ENCODE measurements at places on chromosomes 4 and X.

DNA sequence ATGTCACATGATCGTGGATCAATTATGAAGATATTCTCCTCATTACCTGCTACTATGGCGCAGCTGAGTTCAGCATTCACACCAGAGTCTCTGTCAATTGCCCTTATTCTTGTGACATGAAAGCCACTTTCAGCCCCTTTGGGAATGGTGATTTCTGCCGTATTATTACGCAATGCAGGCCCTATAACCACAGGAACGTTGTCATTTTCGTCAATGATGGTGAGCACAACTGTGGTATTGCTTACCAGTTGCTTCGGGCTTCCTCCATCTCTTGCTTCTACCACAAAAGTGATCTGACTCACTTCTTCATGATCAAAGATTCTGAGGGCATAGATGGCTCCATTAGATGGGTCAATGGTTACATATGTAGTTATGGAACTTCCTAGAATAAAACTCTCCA, 2.1 kb downstream of the PCDH18 start:
- no peak for ATAC-seq

DNA sequence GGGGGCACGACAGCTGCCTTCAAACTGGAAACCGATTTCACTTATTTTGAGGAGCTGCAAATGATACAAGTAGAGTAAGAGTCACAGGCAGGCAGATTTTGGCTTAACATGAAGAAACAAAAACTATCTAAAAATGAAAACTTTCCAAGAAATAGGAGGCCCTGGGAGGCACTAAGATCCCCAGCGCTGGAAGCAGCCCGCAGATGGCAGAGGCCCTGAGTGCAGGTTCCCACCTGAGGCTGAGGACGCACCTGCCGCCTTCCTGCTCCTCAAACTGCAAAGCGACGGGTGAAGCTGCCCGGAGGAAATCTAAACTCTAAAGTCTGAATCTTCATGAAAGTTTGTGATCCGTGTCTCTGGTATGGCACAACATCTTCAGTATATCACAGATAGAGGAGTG, 138.7 kb downstream of the AFAP1 start:
- ATAC-seq, result no peak

- no peak for ATAC-seq
Measured at GRCh38 chrX:29422034-29422433, 793.3 kb upstream of the MAGEB2 start.

- ATAC-seq, result peak; percentile 70
Measured at GRCh38 chrX:93332329-93332728, 341.0 kb downstream of the NAP1L3 start.

GRCh38 chrX:82127228-82128123, 925.6 kb downstream of the SH3BGRL start:
- no peak for ATAC-seq

GRCh38 chr4:39706741-39707511, 9.0 kb downstream of the UBE2K start:
- peak; percentile 48 for ATAC-seq

DNA sequence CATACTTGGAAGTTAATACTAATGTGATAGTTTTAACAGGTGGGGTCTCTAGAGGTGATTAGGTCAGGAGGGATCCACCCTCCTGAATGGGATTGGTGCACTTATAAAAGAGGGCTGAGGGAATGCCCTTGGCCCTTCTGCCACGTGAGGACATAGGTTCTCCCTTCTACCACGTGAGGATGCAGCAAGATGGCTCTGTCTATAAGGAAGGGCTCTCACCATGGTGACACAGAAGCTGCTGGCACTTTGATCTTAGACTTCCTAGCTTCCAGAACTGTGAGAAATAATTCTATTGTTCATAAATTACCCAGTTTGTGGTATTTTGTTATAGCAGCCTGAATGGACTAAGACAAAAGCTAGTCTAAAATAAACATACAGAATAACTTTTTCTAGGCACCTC, 1.0 kb downstream of the AADAT start:
- no peak for ATAC-seq

DNA sequence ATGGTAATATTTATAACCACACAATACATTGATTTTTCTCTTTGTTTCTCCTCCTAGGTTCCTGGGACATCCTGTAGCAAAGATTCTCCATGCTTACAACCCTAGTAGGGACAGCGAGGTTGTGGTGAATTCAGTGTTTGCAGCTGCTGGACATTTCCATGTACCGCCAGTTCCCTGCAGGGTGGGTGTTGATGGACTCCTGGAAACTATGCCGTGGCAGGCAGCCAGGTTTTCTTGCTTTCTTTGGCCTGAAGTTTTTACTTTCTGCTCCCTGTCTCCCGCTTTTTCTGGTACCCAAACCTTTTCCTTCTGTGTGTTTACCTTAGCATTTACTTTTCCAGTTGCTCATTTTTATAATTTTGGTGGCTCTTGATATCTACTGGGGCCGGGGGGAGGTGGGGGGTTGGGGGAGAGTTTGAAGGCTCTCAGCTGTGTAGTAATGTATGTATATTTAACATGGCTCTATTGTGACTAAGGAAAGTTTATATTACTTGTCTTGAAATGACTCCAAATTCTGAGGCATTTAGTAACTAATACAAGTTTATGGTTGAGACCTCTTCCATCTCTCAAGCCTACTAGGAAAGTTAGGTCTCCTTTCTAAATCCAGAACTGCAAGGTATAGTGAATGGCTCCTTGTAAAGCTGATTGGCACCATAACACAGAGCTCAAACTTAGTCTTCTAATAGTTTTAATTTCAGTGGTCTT, 89.7 kb downstream of the TMEM131L start:
- ATAC-seq, result peak; percentile 65

- ATAC-seq, result no peak
Measured at GRCh38 chr4:39308611-39309010, 57.6 kb downstream of the RFC1 start.

DNA sequence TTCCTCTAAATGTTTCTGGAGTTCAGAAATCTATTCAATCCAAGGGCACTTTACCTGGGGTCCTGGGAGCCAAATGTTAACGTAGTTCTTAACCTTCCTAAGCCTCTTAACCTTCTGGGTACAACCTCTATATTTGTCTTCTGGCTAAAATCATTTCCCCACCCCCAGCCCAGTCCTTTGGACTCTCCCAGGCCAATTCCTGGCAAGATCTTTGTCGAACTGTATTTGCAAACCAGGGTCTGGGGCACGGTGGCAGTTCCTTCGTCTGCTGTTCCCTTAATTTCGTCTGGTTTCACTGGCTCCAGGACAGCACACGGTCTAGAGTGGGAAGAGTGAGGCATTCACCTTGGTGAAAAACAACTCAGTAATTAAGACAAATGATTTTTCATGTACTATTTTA, 811 bp upstream of the SLC25A5 start:
- ATAC-seq, result no peak

- ATAC-seq, result no peak
Measured at GRCh38 chr4:146098978-146099377, 76.5 kb upstream of the LSM6 start.

- no peak for ATAC-seq
Measured at GRCh38 chr4:37568489-37568888, 117.7 kb downstream of the RELL1 start.

- ATAC-seq, result no peak
Measured at GRCh38 chrX:17027931-17028330, 81.5 kb downstream of the REPS2 start.

DNA sequence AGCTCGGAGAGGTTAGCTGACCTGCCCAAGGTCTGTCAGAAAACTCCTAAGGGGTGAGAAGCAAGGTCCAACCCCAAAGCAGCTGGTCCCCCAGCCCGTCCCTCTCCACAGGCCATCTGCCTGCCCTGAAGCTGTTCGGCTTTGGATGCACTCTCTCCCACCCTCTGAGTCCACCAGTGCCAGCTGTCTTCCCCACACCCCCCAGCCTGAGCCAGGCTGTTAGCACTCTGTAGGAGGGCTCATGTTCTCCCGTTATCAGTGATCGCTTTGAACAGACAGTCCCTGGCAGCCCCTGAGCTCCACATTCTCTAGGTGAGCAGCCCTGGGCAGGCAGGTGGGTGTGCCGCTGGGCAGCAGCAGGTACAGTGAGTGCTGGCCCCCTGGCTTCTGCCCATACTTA, 16.0 kb downstream of the ZNF185 start:
- no peak for ATAC-seq

GRCh38 chr4:3301450-3302172, 8.8 kb downstream of the RGS12 start:
- no peak for ATAC-seq

DNA sequence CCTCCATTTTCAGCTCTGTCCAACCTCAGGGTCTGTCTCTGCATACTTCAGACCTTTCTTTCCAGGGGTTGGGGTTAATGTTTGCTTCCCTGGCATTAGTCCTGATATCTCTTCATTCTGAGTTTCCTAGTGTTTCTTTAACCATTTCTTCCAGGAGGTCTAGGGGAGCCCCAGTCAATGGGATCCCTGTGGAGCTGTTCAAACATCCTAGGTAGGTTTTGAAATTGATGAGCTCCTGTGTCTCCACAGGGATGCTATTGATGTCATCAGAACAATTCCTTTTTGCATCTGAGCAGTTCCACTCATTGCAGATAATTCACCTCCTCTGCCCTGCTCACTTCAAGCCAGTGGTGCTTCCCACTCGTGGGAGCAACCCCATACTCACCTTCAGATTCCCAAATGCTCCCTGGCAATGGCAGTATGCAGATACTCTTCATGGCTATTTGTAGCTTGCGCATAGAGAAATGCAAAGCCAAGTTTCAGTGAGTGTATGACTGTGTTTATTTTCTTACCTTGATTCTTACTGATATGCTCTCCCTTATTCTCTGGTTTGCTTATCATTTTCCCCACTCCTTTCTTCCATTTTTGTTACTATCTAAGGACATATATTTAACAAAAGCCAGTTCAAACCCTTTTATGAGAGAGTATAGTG, 33.7 kb upstream of the LIMCH1 start:
- no peak for ATAC-seq

- no peak for ATAC-seq
Measured at GRCh38 chrX:133747196-133747595, 238.2 kb downstream of the GPC3 start.

DNA sequence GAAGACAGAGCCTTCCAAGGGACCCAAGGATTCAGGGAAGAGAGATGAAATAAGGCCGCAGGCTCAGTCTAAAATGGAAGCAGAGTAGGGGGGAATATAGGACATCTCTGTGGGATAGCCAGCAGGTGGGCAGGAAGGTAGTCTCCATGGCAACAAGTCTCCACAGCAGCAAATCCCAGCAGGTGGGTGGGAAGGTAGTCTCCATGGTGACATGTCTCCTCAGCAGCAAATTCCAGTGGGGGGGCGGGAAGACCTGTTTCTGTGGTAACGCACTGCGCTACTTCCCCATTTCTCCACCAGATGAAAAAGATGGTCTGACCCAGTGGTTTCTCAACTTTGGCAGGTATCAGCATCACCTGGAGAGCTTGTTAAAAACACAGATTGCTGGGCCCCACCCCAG, 18.3 kb downstream of the NLGN3 start:
- no peak for ATAC-seq

GRCh38 chr4:55561889-55562288, 15.2 kb upstream of the CLOCK start:
- ATAC-seq, result no peak

DNA sequence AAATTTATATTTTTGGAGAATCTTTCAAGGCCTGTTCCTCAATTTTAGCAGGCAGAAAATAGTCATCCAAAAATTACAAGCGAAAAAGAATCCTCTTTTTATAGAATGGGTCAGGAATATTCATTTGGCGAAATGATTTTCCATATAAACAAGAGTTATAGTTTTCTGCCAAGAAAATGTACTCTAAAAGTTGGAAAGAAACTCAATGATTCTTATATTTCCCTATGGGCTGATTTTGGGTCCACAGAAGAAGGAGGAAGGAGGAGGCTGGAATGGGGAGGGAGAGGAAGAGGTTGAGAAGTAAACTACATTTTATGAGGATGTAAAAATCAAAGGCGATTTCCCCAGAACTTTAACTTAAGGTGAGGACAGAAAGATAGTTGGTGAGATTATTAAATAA, 159.3 kb downstream of the DCAF12L1 start:
- no peak for ATAC-seq

DNA sequence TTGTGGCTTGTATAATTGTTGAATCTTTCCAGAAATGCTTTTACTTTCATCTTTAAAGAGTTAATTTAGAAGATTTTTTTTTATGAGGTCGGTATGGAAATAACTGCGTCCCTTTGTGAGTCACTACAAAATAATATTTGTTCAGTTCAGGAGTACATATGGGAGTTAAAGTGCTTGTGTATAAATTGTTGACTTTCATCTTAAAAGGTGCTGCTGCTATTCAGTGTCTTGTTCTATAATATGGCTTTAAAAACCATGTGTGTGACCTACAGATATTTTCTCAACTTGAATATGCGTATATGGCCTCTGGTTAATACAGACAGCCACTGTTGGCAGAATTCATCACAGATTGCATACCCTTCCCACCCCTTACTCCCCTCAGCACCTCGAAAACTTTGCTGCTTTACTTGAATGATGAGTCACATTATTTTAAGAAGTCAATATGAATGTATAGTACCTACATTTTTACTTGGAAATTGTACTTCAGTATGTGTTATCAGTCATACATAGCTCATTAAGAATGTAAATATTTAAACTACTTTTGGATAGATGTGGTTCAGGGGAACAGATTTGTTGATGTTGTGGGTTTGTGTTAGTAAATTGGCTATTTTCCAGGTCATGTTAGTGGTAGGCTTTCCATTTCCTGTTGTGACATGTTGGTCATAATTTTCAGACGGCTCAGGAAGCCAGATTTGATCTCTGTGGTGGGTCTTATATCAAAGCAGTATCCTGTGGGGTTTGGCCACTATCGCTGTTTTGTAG, 1.5 kb downstream of the CLCN3 start:
- no peak for ATAC-seq

DNA sequence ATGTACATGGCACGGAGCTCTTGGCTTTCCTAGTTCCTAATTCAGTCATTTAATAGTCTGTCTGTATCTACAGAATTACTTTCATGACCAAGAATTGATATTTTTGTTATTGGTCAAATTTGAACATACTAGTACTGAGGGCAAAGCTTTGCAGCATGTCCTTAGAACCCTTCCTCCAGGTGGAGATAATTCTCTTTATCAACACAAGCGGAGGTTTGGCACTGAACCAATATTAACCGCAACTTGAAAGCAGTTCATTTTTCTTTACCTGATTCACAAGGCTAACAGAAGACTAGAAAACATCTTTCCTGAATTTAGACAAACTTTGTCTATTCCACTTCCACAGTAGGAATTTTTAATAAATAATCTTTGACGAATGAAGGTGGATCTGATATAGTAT, 73.8 kb downstream of the TACR3 start:
- ATAC-seq, result no peak

All from motor neuron (in vitro differentiated cells).